ENCODE measurements at places on chromosomes 6 and 20.
A peak's percentile ranks its signal among the peaks of the same experiment; 100 is the strongest.

GRCh38 chr6:145012039-145012662, 723.2 kb downstream of the EPM2A start:
- DNase-seq = no peak

DNA sequence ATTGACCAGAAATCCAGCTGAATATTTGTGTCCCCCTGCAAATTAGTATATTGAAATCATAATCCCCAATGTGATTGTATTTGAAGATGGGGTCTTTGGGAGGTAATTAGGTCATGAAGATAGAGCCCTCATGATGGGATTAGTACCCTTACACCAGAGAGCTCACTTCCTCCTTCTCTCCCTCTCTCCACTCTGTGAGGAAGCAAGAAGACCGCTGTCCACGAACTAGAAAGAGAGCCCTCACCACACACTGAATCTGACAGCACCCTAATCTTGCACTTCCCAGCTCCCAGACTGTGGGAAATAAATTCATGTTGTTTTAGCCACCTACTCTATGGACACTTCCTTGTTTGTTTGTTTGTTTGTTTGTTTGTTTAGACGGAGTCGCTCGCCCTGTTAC, 11.9 kb upstream of the PLAGL1 start:
- DNase-seq = no peak

DNA sequence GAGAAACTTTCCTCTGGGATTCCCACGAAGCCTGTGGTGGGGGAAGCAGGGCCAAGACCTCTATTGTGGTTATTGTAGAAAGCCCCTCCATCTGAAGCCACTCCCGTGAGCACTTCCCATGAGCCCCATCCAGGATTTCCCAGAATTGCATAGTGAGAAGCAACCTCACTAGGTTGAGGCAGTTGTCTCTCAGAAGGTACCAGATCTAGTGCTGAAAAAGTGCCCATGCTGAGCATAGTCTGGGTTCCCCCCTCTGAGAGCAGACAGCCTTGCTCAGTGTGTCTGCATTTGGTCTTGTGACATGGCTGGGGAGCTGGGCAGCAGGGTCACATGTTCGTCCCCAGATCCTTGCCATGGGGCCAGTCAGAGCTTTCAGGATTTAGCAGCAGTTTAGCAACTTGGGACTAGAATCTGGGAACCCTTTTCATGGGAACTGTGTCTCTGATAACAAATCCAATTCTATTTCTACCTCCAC, 38.6 kb downstream of the SLC9A8 start:
- DNase-seq = no peak

DNA sequence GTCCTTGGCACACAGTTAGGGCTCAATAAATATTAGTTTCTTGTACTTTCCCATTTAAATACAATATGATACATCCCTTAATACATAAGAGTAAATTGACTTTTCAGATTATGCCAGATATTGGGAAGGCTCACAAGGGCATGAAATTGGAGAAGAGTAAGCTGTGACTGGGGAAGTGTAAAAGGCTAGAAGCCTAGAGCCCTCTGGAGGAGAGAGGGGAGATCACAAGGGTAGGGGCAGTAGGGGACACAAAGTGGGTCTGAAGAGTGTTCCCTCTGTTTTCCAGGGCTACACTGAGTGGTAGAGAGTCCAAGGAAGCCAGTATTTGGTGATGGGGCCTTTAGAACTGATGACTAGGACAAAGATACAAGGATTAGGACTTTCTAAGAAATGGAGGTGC, 562.9 kb upstream of the CHD6 start:
- DNase-seq = no peak

- no peak for DNase-seq
These were observed 148.5 kb downstream of the RNGTT start for GRCh38 chr6:88814909-88815308.

DNA sequence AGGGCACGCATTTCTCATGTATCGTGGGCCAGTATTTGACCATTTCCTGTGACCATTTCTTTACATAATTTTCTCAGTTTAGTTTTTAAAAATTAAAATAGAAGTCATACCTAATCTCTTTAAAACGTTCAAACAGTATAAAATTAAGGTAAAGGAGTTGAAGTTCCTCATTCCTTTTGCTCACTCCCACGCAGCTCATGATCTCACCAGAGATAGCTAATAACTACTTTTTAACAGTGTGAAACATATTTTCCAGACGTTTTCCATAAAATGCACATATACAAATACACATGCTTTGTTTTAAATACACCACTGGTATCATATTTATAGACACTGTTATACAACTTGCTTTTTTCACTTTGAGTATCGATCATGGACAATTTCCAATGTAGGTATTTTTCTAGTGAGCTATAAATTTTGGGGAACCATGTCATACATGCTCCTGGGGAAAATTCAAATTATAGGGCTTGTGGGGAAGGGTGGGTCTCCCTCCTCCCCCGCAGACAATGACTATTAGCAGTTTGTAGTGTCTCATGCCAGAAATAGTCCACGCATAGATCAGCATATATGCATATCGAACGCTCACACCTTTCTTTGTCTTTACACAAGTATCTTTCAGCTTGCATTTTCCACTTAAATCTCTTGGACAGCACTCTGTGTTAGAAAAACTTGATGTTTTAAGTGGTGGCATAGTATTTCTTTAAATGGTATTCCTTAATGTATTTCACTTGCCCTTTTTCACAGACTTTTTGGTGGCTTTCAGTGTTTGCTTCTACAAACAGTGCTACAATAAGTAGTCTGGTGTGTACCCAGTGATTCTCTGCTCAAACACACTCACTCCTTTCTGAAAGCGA, 145.5 kb upstream of the ZNF217 start:
- DNase-seq = peak; percentile 62

DNA sequence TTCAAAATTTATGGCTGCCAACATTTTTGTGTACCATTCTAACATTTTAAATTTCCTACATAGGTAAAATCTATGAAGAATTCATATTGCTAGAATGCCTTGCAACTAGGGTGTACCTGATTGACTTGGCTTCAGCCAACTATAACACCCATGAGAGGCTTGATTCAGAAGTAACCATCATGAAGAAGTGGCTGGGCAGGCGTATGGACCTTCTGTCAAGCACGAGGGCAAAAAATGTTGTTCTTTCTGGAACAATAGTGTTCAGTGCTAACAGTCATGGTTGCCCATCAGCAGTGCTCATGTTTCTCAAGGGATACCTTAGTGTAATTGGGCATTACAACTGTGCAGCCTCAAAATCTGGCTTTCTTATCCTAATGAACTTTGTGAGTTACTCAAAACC, 42.9 kb downstream of the ID4 start:
- DNase-seq = no peak

- DNase-seq = peak; percentile 74
These were observed 210.8 kb downstream of the ARHGAP18 start for GRCh38 chr6:129498950-129499842.

GRCh38 chr6:158188591-158188990, 20.4 kb downstream of the GTF2H5 start:
- peak; percentile 32 for DNase-seq

DNA sequence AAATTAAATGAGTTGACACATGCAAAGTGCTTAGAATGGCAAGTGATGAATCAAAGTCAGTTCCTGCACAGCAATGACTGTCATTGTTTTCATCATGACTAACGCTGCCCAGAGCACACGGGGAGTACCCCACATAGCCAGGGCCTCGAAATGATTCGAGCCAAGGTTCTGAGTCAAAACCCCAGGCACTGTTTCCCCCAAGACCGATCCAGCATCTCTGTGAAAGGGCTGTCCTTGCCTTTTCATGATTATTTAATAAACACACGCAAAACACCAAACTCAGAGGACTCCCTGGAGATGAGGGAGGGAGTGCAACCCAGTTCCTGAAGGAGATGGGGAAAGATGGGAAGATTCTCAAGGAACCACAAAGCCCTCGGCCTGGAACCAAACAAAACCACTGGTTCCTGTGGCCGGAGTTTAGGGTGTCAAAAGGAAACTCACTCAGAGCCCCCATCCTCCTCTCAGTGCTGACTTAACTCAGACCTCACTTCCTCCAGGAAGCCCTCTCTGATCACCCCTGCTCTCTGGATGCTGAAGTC, 3.8 kb downstream of the PREX1 start:
- no peak for DNase-seq

- DNase-seq = no peak
These were observed 50.0 kb upstream of the ESR1 start for GRCh38 chr6:151757506-151757955.

DNA sequence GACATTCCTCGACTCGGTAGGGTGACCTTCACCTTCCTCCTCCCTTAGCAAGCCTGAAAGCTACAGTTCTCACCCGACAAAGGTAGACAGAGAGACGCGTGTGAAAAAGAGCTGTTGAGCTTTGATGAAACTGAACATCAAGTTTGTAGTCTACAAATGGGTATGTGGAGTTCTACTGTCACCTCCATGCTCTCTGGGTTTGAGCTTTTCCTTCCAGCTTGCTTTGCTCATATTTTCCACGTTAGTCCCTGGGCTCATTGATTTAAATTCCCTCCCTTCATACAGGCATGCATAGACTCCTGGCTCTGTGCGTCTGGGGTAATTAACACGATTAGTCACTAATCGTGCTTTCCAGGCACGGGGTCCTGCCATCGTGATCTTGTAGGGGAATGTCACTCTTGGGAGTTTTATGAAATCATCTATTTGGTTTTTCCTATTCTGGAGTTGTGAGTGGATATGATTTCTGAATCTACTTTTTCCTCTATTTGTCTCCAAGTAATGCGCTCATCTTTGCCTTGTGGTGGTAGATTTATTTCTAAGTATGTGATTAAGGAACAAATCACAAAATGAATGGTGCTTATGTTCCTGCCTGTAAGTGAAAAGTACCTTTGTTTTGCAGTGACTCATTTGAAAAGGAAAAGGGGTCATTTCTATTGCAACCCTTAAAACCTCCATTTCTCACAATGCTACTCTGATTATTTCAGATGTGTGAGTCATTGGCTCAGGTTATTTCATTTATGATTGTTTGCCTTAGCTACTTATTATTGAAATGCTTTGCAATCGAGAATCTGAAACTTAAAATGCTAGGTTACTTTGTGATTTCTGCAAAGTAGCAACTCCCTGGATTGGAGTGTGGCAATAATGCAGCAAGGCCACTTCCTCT, 154.6 kb downstream of the ZDHHC14 start:
- DNase-seq = peak; percentile 92

DNA sequence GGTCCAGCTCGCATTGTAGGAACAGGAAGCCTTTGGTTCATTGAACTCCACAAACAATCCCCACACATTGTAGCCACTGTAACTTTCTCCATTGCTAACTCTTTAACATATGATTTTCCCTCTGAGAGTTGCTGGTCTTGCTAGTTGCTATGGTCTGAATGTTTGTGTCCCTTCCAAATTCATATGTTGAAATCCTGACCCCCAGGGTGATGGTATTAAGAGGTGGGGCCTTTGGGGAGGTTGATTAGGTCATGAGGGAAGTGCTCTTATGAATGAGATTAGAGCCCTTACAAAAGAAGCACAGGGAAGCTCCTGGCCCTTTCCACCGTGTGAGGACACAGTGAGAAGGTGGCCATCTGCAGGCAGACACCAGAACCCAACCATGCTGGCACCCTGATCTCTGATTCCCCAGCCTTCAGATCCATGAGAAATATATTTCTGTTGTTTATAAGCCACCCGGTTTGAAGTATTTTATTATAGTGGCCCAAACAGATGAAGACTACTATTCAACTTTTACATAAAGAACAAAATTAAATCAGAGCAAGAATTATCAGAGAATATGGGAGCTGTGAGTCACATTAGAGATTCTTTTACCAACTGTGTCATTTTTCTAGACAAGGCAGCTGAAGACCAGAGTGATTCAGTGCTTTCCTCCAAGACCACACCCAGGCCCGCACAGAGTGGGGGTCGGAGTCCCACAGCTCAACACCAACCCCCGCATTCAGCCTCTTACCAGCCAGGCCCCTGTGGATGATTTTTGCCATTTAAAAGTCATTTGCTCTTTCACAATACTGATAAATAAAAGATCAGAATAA, 143.0 kb downstream of the SAMD5 start:
- peak; percentile 56 for DNase-seq

GRCh38 chr6:47207261-47207660, 102.4 kb downstream of the TNFRSF21 start:
- DNase-seq = no peak

DNA sequence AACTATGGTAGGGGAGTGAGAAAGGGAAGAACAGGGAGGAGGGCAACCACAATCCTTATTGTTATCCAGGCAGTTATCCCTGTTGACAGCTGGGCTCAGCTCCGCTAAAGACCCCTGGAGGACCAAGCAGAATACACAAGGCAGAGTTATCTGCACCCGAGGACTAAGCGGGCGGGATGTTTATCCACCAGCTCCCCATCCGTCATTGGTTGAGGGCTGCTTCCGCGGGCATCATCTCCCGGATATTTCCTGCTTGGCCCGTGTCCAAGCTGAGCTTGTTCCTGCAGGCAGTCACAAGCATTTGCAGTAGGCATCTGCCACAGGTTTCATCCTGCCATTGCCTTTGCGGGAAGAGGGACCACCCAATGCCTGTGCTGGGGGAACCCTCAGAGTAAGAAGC, 102.1 kb downstream of the DLGAP4 start:
- DNase-seq = peak; percentile 13

GRCh38 chr6:52180787-52181558, 5.2 kb upstream of the IL17A start:
- DNase-seq = no peak

GRCh38 chr6:97462031-97462430, 179.0 kb upstream of the MMS22L start:
- peak; percentile 27 for DNase-seq

DNA sequence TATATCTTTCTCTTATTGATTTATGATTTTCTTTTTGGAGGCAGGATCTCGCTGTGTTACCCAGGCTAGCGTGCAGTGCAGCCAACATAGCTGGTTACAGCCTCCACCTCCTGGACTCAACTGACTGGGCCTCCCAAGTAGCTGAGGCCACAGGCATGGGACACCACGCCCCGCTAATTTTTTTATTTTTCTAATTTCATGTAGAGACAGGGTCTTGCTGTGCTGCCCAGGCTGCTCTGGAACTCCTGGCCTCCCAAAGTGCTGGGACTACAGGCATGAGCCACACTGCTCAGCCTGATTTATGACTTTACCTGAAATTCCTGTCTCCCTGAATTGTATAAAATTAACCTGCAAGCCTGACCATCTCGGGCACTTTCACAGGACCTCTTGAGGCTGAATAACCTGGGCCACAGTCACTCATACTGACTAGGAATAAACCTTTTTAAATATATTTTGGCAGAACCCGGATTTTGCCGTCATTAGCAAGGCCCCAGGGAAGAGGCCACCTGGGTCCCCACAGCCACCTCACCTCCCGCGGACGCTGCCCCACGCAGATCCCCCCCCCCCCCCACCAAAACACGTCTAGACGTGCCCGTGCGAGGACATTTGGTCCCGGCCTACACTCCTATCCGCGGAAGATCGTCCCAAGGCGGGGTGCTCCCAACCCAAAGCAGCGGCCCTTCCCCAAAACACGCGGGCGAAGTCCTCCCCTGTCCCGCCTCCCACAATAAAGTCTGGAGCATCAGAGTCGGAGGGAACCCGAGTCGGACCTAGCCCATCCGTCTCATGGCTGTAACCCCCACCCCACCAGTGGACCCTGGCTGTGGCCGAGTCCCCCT, 902 bp downstream of the ZNF337 start:
- DNase-seq = peak; percentile 52

DNA sequence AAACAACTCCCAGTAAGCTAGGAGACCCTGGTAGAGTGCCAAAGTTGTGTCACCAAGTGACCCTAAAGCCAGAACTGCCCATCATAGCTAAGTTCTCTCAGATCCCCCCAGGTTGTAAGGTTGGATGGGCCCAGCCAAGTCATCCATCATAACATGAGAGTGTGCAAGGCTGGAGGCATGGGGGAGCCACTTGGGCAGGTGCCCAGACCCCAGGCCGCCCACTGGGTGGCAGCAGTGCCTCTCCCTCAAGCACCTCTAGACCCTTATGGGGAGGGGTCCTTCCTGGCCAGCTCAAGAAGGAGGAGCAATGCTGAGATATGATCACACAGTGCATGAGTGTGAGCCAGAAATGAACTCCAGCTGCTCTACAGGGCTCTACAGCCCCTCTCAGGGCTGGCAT, 154.5 kb downstream of the MYLK4 start:
- no peak for DNase-seq

Data from muscle of leg (tissue), 16 donors.